ENCODE measurements at places on chromosomes 2 and 18. TPM values are rescaled to one million over a fixed set of nuclear protein-coding genes. Genes with fewer than 3 reads are reported as not detected.

The YIPF4 gene
- 9.9 TPM for total RNA-seq

The SP5 gene
- total RNA-seq: not detected

The CCDC102B gene
- 34.0 TPM for total RNA-seq

The SP9 gene
- total RNA-seq: not detected
